ENCODE measurements at places on chromosomes 4 and X.

GRCh38 chr4:53450773-53451172 lies 73.3 kb downstream of the FIP1L1 start:
- DNase-seq, result no peak

DNA sequence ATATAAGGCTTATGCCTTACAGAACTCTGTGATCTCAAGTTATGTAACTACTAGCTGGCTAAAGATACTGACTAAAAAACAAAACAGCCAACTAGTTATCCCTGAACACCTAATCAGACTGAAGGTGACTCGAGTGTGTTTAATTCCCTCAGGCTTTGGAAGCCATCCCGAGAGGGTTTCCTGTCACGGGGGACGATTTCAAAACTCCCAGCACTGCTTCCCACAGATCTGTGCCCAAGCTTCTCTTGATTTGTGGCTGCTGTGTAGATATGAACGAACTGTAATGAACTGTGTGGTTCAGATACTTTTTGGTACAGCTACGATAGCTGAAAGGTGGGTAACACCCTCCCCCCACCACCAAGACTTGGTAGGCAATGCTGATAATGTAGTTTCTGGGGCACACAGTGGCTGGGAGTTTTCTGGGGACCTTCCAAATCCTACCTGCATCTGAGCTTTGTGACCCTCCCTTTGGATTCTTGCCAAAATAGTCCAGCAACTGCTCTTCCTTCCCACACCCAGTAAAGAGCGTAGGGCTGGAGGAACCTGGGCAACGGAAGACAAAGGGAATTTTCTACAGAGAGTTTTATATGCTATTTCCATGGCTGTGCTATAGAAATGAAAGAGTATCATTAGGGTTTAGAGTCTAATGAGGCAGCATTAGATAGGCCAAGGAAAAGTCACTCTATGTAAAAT lies 148.8 kb downstream of the MGST2 start:
- peak; percentile 28 for DNase-seq

- DNase-seq, result no peak
These were observed 49.6 kb downstream of the PRPS1 start for GRCh38 chrX:107677909-107678308.

GRCh38 chr4:75605928-75606327 lies 24.4 kb downstream of the CDKL2 start:
- DNase-seq, result no peak

DNA sequence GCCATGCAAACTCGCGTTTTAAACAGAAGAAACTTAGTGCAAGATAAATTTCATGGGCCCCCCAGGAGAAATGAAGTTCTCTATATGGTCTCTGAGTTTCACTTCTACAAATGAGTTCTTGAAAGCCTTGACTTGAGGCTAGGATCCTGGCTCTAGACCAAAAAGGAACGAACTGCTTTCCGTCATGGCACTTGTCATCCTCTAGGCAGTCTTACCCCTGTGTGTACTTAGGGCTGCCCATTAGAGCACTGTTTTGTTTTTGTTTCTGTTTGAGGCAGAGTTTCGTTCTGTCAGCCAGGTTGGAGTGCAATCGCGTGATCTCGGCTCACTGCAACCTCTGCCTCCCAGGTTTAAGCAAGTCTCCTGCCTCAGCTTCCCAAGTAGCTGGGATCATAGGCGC lies 29.0 kb downstream of the RNF4 start:
- no peak for DNase-seq

- DNase-seq, result no peak
These were observed 17.7 kb downstream of the UVSSA start for GRCh38 chr4:1364748-1365147.

- DNase-seq, result no peak
These were observed 1682.3 kb upstream of the TENM3 start for GRCh38 chr4:180560896-180561295.

DNA sequence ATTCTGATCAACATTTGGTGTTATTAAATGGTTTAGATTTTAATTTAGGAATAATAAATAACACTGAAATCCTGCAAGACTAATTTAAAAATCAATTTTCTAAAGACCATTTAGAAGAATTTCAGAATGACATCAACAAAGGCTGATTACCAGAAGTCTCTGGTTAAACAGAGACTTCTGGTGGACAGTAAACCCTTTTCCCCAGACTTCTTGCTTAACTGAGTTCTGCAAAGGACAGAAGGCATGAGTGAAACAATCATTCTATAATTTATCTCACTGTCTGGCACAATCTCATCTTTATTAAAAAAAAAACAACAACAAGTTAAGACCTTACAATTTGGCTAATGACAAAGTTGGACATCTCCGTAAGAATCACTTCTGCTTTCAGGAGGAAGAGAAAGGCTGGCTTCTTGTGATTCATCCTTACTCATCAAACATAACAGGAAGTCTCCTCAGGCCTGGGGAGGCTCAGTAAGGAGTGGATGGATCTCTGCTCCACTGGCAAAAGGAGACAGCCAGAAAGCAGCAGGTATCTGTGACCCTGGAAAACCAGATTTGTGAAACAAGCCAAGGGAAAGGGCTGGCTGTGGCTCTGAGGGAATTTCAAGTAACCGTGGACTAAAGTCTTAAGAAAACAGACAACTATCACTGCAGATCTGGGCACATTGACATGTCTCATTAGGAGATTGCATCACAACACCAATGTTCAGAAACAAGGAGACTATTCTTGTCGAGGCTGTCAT lies 908 bp upstream of the TLR6 start:
- DNase-seq, result no peak

DNA sequence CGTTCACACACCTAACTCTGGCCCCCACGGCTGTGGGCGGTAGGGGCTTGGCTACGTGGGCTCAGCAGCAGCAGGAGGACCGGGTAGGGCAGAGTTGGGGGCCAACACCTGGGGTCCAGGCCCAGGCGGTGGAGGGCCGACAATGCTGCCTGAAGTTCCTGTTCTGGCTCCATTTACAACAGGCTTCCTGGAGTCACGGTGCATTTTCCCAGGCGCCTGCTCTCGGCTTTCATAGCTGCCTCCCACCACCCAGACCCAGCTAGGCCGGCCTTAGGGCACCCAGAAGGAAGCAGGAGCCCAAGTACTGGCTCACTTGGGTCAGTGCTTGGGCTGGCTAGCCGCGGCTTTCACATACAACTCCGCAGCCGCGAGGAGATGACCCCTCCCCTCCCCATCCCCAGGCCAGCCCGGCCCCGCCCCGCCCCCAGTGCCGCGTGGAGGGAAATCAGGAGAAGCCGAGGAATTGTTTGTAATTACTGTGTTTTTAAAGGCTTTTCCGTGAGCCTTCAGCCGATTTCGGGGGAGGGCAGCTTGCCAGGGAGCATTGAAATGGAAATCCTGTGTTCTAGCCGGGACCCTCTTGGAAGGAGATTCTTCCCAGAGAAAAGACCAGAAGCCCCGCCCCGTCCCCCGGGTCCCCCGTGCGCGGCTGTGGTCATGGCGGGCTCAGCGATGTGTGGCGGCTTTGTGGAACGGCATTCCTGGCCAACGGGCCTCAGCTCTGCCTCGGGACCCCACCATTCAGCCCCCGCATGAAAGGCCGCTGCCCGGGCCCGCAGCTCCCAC lies 28.5 kb downstream of the PJA1 start:
- no peak for DNase-seq

GRCh38 chrX:118807151-118808017 lies 16.2 kb upstream of the ZCCHC12 start:
- DNase-seq, result peak; percentile 81

DNA sequence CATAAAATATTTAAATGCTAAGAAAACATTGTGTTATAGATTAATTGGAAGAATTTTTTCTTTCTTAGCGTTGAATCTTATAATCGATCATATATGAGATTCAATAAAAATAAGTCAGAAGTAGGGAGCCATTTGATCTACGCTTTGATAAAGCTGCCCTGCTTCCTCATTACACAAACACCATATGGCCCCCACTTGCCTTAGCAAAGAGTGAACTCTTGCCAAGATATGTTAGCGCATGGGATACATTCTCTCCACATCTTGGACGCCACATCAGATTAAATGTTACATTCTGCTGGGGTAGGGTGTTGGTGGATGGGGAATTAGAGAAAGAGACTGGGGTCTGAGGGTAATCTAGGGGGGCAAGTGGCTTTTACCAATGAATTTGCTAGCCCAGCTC lies 207.7 kb upstream of the MID1 start:
- DNase-seq, result no peak

- no peak for DNase-seq
These were observed 7.4 kb upstream of the HS3ST1 start for GRCh38 chr4:11436084-11436483.

DNA sequence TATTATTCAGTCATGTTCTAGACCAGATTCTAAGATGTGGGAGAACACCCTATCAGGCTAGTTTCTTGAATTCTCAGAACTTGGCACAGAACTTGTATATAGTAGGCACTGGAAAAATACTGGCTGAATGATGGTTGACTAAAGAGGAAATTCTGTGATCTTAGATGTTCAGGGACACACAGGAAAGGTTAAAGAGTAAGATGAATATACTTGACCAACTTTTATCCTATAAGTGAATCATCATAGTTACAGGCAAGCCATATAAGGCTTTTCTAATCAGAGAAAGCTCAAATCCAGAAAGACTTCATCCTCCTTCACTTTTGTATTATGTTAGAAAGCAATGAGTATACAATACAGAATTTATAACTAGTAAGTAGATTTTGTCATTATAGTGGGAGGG lies 53.8 kb downstream of the SEPTIN11 start:
- DNase-seq, result no peak

DNA sequence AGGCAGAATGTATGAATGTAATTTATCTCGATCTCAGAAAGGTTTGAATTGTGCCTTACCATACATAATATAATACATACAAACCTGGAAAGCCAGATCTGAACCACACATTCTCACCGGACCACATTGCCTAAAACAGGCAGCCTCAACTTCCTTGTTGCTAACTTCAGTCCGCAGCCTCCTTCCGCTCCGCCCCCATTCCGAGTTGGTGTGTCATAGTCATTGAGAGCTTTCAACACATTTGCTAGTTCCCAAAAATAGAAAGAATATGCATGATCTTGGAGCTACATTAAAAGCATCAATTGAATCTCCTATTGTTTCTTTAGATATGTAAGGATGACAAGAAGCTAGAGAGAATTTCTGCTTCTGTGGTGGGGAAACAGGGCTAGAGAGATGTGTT lies 127.2 kb downstream of the ARHGEF9 start:
- no peak for DNase-seq

- DNase-seq, result no peak
These were observed 433.6 kb downstream of the ZIC3 start for GRCh38 chrX:137999552-137999951.

GRCh38 chrX:39766855-39767254 lies 330.9 kb downstream of the BCOR start:
- DNase-seq, result no peak

DNA sequence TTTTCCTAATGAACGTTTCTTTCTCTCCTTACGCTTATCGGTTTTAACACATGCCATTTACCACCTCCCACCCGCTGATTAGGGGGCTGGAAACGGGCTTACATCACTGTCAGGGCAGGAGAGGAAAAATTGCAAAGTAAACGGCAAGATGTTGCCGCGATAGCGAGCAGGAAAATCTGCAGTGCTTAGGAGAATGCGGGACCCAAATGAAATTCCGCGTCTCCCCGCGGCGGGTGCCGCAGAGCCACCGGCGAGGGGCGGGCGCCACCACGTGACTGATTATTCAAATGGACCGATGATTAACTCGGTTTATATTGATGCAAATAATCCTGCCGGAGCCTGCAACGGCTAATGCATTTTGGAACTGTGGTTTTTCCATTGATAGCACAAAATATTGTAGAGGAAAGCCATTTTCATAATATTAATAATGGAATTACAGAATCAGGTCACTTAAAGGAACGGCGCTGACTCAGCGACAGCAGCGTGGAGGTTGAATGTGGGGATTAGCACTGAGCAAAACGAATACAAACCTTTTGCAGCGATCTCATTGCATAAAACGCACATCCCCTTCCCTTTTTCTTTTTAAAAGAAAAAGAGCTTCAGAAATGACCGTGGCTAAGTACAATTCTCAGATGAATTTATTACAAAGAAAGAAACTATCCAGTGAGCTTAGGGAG lies 224.2 kb downstream of the STIM2 start:
- DNase-seq, result peak; percentile 69

DNA sequence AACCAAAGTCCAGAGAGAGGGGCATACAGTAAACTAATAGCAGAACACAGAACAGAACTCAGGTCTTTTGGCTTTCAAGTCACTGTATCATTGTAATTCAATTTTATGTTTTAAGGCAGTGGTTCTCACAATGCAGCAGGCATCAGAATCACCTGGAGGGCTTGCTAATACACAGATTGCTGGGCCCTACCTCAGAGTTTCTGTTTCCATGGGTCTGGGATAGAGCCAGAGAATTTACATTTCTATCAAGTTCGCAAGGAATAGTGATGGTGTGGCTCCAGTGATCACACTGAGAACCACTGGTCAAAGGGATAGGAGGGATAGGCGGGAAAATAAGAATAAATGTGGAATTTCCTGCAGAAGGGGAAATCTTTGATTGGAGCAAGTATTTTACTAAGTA lies 36.7 kb downstream of the LANCL3 start:
- DNase-seq, result no peak

DNA sequence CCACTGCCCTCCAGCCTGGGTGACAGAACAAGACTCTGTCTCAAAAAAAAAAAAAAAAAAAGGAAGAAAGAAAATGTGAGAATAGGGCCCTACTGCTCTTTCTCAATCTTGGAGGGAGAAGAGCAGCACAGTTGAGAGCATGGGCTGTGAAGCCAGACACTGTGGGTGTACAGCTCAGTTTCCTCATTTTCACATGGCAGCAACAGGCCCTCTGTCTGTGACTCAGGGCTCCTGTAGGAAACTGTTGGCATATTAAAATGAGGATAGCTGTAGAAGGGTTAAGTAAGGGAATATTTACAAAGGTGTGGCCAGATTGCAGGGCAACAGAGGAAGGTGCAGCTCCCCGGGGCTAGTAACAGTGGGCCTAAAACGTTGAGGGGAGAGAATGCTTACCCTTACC lies 3.4 kb downstream of the AKAP14 start:
- DNase-seq, result no peak

- DNase-seq, result no peak
These were observed 341.0 kb upstream of the GALNTL6 start for GRCh38 chr4:171472230-171472629.

DNA sequence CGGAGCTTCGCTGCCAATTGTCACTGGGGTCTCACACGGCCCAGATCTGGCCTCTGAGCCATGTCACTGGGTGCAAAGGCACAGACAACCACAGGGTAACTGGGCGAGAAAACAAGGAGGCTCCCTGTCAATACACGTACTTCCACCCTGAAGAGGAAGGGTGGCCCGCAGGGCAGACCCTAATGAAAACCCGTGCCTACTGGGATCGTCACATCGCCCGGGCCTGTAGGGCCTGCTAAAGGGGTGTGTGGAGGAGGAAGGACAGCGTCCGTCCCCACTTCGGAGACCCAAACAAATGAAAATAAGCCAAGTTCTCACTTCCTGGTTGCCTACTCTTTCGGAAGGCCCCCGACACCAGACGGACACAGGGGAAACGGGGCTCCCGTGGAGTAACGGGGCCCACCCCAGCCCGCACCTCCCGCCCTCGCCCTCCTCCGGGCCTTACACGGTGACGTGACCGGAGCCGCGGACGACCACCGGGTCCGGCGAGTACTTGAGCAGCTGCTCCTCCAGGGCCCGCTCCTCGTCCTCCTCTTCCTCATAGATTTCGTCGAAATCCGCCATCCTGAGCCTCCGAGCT lies 578 bp downstream of the CHIC2 start:
- DNase-seq, result peak; percentile 72

GRCh38 chrX:44235534-44235933 lies 107.9 kb downstream of the EFHC2 start:
- no peak for DNase-seq

All from NCI-H1417 (cell line).